ENCODE measurements at places on chromosomes 5 and 9.

DNA sequence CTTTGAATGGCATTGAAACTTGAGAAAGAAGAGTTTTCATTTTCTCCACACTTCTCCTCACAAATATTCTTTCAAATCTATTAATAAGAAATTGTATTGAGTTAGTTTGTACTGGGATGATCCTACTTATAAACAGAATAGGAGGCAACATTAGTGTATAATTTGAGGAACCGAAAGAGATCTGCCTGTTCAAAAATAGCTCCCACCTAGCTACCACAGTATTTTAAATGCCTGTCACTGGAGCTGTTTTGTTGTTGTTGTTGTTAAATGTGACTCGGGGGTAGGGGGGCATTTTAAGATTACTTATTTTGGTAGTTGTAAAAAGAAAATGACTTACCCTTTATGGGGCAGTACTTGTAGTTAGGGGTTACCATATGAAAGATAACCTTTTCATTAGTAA is 20.1 kb upstream of the HAPLN1 start:
- no peak for DNase-seq

DNA sequence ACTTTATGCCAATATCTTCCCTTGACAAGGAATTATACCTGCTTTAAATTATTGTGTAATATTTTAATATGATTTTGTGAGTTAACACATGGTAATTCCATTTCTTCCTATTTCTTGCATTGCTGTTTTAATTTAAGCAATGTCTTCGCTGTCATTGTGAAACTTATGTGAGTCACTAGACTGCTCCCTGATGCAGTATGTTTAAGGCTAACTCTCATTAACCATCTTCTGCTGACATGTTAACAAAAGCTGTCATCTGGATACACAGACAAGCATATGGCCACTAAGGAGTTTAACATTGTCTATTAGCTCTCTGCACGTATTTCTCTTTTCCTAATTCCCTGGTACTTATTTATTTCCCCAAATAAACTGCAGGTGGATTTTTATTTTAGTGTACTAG is 980.8 kb upstream of the CTNND2 start:
- no peak for DNase-seq

- DNase-seq: peak; percentile 72
Measured at GRCh38 chr9:88998911-88999310, 7.6 kb downstream of the S1PR3 start.

GRCh38 chr5:124136609-124137008 is 609.8 kb downstream of the ZNF608 start:
- DNase-seq: no peak

GRCh38 chr5:4015709-4016108 is 420.1 kb downstream of the IRX1 start:
- DNase-seq: no peak

GRCh38 chr5:150640311-150641005 is at the start of gene SYNPO:
Gene SYNPO (plus strand): TSS chr5:150640660. CDS start chr5:150648276, 7,616 bp downstream.
- DNase-seq: peak; percentile 86

DNA sequence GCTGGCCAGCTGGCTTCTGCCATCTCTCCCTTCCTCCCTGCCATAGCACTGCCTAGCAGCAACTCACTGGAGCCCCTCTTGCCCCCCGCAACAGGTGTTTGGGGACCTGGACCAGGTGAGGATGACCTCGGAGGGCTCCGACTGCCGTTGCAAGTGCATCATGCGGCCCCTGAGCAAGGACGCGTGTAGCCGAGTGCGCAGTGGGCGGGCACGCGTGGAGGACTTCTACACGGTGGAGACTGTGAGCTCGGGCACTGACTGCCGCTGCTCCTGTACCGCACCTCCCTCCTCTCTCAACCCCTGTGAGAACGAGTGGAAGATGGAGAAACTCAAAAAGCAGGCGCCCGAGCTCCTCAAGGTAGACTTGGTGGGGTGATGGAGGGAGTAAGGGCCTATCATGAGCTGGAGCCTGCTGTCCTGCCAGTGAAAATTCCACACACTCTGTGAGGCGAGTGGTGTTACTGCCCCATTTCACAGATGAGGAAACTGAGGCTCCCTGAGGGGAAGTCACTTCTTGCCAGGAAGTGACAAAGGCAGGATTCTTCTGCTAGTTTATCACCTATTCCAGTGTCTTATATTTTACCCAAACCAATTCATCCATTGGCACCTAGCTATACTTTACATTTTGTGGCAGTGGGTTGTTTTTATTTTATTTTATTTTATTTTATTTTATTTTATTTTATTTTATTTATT is 10.1 kb downstream of the OLFML2A start:
- peak; percentile 39 for DNase-seq

- DNase-seq: no peak
Measured at GRCh38 chr5:151039665-151040064, 19.3 kb downstream of the GPX3 start.

- DNase-seq: no peak
Measured at GRCh38 chr9:30575691-30576090, 1808.8 kb upstream of the ACO1 start.

- no peak for DNase-seq
Measured at GRCh38 chr9:5846501-5846921, 13.6 kb upstream of the ERMP1 start.

- DNase-seq: no peak
Measured at GRCh38 chr5:127960270-127960691, 123.3 kb upstream of the SLC12A2 start.

GRCh38 chr9:127256324-127256723 is 8.2 kb upstream of the GARNL3 start:
- no peak for DNase-seq
